ENCODE measurements at places on chromosomes 1 and 21.
A peak's percentile ranks its signal among the peaks of the same experiment; 100 is the strongest.

DNA sequence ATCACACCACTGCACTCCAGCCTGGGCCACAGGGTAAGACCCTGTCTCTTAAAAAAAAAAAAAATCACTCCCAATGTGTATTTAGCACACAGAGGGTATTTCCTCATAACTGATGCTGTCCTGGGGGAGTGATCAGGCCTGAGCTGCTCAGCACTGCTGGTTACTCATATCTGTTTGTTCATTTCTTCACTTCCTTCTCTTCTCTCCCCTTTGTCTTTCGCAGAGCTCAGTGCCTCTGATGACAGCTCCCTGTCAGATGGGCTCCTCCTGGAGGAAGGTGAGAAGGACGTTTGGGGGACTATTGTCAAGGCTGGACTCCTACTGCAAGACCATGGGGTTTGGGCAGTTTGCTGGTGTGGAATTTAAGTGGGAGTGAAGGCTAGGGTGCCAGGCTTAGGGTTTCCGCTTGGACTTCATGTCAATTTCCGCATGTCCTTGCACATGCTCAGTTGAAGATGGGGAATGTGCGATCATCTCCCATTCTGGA, 13.0 kb downstream of the INAVA start:
- no peak for DNase-seq

DNA sequence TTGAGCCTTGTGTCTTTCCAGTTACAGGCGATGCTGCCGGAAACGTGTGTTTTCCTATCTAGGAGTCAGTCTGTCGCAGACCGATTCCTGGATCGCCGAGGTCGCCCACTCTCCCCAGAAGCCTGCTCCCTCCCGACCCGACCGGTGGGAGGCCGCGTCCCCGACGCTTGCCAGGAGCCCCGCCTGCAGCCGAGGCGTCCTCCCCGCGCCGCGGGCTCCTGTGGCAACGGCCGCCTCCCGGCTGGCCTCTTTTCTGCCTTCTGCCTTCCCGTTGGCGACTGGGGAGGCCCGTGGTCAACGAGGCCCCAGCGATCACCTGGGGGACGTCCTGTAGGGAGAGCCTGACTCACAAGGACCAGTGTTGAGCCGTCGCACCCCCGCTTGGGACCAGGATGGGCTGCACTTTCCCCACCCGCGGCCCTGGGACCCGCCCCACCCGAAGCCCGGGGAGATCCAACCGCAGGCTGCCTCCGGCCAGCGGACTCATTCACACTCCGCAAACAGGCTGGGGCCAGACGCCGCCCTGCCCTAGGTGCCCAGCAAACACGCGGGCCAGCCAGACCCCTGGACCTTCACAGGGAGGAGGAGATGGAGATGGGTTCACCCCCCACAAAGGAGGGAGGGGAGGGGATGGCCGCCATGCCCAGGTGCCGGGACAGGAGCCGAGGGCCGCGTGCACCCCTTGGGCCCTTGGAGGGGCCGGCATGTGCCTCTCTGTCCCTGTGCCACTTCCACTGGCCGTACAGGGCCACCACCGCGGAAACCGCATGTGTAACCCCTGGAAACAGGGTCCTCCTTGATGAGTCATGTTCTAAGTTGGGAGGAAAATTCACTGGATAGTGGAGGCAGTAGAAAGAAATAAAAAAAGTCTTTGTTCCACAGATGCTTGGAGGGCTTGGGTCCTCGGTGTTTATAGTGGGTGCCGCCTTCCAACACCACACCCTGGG, 7.2 kb upstream of the COL6A1 start:
- no peak for DNase-seq

DNA sequence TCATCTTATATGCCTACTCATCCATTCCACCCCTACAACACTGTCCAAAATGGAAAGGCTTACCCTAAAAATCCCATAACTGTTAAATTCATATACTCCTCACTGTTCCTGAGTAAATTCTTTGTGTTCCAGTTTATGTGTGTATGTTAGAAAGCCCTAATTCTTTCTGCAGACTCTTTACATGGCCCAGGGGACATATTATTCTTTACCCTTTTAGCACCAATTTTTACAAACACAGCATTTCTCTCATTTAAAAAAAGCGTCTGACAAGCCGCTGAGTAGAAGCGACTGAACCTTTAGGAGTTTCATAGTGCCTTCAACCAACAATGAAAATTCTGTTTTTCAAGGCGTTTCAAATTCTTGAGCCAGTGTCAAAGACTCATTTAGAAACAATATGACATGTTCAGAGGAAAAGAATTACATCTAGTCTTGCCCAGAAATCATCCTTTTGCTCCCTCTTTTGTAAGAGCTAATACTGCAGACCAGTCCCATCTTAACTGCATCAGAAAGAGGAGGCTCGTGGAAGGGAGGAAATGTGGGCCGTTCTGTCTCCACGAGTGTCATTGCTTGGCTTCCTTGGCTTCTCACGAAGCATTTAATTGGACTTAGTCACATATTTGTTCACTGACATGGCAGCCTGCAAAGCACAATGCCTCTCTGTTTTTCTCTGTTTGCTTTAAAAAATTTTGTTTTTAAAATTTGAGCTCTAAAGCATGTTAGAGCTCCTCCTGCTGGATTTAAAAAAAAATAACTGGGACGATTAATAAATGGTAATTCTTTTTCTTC, 21.3 kb upstream of the C1orf105 start:
- DNase-seq = peak; percentile 51

GRCh38 chr1:64228167-64228957, 24.9 kb downstream of the UBE2U start:
- DNase-seq = no peak

GRCh38 chr1:206547104-206547503, 39.8 kb downstream of the RASSF5 start:
- DNase-seq = peak; percentile 11

DNA sequence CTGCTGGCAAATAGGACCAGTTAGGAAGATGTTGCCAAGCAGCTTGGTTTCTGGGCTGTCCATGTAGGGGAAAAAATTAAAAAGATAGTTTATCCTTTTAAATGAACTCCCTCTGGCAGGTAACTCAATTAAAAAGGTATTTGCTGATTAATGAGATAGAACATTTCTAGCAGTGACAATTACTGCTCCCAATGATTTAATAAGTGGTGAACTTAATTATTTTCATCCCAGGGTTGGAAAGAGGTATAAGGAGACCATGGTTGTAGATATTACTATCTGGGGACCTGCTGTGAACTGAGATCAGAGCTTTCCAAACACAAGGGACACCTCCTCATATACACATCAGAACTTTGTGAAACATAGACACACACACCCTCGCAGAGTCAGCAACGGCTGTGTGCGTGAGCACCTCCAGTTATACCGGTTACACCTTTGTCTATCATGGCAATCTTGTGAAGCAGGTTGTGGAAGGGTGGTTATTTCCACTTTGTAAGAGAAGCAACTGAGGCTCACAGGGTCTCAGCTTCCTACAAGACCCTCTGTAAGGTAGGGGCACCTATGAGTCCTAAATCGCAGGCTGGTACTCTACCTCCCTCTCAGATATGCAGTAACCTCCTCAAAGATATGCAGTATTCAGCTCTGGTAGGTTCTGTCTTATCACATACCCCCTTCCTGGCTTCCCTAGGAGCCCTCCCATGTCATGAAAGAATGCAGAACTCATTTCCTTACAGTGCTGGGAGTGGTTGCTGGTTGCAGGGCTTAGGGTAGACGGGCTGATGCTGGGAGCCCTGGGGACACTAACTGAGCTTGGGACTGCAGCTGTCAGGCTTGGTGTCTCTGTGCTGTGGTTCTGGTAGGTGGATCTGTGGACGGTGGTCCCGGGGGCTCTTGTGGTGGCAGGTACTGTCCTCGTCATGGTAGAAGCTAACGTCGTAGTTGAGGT, 18.5 kb upstream of the MAGOH start:
- no peak for DNase-seq

GRCh38 chr1:159869173-159869572, 6.7 kb upstream of the VSIG8 start:
- peak; percentile 21 for DNase-seq

DNA sequence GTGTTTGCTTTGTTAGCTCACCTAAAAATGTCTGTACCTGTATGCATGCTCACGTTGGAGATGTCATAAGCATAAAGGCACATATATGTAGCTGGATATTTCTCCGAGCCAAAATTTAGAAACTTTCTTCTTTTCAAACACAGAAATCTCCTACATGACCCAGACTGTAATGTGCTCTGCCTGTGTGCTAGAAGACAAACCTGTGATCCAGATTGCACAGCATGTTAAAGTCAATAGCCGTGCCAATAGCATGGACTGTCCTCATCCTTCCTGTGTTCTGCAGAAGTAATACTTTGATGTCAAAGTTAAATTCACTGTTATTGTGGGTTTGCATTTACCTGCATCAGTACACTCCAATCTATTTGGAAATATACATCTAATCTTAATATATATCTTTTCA, 346.2 kb upstream of the ZRANB2 start:
- DNase-seq = no peak

DNA sequence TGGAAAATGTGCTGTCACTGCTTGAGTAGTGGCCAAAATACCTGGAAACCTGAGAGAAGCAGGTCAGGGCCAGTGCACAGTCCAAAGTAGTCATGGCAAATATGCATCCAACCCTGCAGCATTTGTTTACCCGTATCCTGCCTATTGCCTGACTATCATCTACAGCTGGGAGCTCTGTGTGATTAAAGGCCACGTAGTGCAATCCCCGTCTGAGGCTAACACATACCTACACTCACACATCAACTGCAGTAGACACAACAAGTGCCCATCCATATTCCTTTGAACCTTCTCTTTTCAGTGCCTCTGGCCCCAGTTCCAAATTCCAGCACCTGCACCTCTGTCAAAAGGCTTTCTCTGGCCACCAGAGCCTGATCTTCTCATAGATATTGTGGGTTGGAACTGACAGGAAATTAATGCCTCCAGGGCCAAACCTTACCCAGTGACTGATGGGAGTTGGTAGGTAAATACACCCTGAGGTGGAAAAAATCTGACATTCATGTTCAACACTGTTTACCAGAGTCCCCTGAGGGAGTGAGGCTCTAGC, 383.0 kb downstream of the SETD4 start:
- DNase-seq = no peak

DNA sequence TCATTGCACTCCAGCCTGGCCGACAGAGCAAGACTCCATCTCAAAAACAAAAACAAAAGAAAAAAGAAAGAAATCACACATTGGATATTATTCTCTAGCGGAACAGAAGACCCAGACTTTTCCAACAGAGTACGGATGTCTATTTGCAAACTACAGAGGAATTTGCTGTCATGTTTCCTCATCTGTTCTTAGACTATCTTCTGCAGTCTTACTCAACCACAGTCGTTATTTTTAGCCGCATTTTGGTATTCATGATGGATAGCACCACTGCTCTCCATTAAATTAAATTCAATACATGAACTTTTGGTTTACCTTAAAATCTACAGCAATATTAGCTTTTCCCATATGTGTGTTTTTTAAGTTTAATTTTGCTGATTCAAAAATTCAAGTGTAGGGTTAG, 14.2 kb upstream of the HEATR1 start:
- DNase-seq = no peak

GRCh38 chr1:192462616-192463015, 113.0 kb upstream of the RGS1 start:
- no peak for DNase-seq

DNA sequence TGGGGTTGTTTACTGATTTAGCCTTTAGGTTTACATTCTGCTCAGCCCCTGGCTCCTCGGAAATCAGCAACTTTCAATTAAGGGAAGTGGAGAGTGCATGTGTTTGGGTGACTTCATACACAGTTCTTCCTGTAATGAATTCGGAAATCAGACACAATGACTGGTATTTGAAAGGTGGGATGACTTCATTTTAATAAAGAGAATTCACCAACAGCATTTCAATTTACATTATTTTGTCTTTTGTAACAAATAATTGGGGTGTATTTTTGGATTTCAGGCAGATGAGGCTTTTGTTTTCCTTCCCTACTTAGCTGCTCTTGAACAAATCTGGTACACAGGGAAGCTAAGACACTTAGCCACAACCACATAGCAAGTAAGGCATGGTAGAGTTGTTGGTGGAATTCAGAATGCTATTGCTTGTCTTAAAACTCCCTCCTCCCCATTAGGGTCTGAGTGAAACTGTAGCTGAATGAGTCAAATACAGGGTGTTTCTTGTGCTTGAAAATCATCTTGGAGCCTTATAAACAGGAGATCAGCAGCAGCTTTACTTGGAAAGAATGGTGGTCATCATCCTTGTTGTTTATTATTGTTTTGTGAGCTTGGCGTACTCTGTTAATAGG, 917 bp downstream of the STX12 start:
- DNase-seq = no peak
